SK-N-DZ (cell line): ENCODE measurements at places on chromosomes 12 and 14.
A peak's percentile ranks its signal among the peaks of the same experiment; 100 is the strongest.

- DNase-seq = no peak
Observed at GRCh38 chr12:107518868-107519267, 166.7 kb upstream of the PWP1 start.

- peak; percentile 61 for DNase-seq
Observed at GRCh38 chr12:95216711-95217376, 423 bp downstream of the FGD6 start.

GRCh38 chr14:22131749-22132476, 457.1 kb downstream of the DAD1 start:
- no peak for DNase-seq

DNA sequence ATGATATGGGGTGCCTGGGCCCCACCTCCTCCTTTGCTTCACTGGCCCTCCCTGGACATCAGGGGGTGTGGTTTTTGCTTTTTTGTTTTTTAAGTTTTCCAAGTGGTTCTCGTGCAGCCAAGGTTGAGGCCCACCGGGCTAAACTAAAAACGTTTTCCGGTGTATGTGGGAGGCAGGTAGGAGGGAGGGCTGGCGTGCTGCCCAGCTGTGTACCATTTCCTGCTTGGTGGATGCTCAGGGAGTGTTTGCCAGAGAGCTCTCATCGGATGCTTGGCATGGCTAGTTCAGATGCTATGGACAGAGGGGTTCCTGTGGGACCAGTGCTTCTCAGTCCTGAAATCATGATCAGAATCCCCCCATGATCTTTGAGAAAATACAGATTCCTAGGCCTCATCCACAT, 246.4 kb downstream of the CACNA1C start:
- no peak for DNase-seq

DNA sequence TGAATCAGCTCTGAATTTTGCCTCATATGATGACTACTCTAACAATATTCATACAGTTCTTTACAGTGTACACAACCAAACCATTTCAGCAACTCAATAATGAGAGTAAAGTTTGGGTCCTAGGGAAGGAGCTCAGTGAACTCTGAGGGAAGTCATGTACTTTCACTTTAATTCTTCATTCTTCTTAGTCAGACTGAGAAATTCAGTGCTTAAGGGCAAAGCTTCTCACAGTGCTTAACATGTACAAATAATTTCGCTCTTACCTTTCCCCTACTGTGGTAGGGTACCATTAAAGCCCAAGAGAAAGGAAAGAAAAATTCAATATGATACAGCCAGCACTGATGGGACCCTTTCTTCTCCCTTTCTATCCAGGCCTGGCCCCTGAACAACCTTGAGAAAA, 435.0 kb downstream of the NELL2 start:
- no peak for DNase-seq

DNA sequence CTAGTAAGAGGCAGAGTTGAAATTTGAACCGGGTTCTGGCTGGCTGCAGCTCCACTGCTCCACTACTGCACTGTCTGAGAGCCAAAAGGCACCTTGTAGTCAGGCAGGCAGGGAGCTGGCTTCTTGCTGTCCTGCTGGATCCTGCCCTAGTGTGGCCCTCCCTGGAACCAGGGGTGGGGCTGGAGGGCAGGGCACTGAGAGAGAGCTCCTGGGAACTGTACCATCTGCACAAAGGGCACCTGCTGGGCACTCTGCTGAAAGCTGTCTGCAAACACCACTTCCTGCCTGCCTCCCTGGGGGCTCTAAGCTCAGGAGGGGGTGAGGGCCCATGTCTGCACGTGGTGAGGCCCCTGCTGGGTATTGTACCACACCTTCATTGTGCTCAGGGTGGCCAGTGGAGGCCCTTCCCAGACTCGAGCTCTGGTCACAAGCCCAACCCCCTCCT, 19.0 kb upstream of the TCL1B start:
- no peak for DNase-seq

DNA sequence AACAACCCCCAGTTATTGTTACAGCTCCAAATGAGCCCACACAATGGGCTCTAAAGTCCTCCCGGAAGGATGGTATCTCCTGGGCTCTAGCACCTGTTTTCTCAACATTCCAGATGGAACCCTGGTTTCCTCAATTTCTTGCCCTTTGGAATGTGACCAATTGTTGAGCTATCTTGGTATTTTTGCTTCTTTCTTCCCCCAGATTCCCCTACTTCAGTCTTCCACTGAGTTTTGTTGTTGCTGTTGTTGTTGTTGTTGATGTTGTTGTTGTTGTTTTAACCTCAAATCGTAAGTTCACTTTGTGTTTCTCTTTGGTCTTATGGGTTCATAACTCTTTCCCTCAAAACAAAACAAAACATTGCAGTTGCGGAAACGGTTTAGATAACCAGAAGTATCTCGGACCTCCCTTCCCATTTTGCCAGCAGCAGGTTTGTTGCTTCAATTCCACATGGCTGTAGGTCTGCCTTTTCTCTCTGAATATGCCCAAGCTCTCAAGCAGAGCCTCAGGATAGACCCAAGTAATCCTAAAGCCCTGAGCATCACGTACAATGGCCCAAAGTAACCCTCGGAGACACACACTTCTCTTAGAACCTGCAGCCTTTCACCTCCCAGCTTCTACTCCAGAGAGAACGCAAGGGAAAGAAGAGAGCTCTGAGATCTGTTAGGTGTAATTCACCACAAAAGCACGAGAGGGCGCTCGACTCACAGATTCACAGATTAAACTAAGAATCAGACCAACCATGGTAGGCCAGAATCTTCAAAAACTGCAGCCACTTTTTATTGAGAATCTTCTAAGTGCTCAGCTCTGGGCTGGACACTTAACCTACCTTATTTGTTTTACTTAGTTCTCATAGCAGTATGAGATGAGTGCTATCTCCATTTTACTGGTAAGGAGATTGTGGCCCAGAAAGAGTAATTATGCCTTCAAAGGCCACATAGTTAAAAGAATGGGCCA, 1.0 kb upstream of the DDX23 start:
- DNase-seq = peak; percentile 89

DNA sequence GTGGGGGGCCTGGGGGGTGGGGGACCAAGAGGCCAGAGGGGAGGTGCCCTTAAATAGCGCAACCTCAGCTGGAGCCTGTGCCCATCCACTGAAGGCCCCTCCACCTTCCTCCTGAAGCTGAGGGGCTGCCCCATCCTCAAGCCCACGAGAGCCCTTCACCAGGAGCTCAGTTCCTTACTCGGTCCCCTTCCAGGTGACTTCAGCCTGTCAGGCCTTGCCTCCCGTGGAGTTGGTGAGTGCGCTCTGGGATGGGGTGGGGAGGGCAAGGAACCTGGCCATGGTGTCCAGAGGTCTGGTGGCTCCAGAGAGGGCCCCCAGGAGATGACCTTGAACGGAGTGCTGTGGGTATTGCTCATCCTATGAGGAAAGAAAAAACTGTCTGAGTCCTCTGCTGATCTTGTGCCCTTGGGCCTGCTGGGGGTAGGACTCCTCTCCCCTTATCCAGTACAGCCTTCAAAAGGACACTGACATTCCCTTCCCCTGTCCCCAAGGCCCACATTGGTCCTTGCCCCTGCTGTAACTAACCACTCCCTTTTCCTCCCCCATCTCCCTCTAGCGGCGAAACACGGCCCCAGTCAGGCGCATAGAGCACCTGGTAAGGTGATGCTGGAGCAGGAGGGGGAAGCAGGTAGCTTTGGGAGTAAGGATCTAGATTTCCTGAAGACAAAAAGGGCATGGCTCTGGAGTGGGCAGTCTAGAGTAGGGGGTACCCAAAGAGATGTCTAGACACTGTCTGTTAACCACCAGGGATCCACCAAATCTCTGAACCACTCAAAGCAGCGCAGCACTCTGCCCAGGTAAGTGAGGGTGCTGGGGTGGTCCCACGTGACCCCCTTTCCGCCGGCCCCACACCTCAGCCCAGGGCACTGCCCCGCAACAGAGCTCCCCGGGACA, 3.6 kb downstream of the TNS2 start:
- DNase-seq = peak; percentile 46

DNA sequence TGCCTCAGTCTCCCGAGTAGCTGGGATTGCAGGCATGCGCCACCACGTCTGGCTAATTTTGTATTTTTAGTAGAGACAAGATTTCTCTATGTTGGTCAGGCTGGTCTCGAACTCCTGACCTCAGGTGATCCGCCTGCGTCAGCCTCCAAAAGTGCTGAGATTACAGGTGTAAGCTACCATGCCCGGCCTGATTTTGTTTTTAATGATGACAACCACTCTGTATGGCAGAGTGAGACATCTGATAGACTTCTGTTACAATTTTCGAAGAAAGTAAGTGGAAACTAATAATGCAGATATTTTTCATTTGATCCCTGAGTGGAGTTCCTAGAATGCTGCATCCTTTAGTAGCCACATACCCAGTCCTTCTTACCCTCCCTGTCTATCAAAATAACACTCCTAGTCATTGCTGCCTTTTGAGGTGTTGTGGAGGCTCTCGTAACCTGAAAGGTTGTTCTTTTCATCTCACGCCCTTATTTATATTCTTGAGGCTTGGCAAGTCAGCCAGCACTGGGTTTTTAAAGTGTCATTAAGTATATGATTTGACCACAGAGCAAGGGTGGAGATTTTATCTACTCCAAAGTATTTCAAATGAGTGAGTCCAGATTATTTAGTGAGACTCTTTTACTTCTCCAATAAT, 5.9 kb upstream of the EID3 start:
- DNase-seq = no peak

- DNase-seq = no peak
Observed at GRCh38 chr14:44653641-44654040, 146.6 kb upstream of the FSCB start.

GRCh38 chr12:82973592-82973991, 286.9 kb downstream of the TMTC2 start:
- no peak for DNase-seq

DNA sequence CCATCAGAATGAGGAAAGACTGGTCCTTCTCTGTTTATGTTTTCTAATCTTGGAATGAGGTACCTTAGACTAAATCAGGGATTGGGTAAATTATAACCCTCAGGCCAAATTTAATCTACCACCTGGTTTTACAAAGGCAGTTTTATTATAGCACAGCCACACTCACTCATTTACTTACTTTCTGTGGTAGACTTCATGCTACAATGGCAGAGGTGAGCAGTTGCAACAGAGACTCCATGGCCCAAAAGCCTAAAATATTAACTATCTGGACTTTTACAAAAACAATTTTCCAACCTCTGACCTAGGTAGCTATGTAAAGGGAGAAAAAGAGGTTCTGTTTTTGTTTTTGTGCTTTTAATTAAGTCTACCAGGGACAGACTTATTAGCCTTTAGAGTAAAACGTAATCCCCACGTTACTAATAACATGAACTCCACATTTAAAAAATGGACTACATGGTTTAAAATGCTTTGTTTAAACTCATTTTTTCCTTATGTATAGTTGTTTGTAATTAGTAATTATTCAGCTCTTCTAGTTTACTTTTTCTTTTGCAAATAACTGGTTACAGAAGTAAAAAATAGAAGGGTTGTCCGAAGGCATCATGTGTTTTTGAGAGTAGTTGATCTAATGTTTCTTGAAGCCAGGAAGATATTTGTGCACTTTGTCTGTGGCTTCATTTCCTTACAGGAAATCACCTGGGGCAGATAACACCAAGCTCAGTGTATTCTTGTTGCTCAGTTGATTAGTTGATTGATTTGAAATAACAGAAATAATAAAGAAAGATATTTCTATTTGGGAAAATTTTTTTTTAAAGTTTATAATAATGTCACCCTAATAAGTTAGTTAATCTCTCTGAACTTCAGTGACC, 57.6 kb upstream of the ATP2B1 start:
- no peak for DNase-seq
